ENCODE measurements at places on chromosomes 2 and 18.

GRCh38 chr18:54873884-54874255 is 45.6 kb downstream of the RAB27B start:
- DNase-seq: no peak

GRCh38 chr2:33531549-33532059 is 55.2 kb downstream of the RASGRP3 start:
- DNase-seq: no peak

- DNase-seq: no peak
Observed at GRCh38 chr2:241109210-241110088, 7.4 kb upstream of the MTERF4 start.

- no peak for DNase-seq
Observed at GRCh38 chr2:242056785-242057184, 187.3 kb downstream of the RTP5 start.

- no peak for DNase-seq
Observed at GRCh38 chr2:147469471-147469870, 375.4 kb upstream of the ACVR2A start.

DNA sequence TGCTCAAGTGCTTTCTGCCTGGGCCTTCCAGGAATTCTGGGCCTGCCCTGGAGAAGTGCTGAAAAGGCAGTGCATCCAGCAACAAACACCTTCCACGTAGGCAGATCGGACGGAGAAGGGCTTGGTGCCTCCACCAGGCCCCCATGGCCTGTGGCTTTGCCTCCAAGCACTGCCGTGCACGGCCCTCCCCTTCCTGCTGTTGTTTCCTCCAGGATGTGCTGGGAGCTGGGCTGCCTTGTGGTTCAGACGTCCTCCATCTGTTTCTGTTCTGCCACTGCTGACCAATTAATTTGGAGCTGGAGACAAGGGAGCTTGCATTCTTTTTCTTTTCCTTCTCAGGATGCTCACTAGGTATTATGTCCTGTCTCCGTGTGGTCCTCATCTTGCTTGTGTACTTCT is 197.0 kb downstream of the HRH4 start:
- DNase-seq: no peak

DNA sequence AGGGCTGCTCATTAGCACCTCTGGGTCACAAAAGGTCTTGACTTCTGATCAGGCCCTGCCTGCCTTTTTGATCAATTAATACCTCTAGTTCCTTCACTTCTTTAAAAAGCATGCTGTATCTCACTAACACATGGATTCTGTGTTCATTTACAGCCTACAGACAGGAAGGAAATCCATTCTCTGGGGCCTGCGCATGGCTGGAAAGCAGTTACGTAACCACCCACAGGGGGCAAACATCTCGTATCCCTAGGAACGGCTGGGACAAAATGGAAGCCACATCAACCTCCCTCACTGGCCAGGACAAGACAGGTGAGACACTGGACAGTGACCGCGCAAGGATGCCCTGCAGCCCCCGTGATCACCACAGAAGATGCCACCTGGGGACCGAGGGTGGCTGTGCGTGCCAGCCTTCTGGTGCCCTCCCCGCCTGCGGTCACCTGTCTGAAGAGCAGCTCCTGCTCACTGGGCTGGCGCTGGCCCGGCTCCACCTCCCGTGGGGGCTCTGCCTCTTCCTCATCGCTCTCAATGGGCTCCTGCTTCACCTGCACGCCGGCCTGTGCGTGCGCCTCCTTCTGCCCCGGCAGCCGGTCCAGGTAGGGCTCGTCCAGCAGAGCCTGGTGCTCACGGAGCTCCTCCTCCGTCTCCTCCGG is 266.9 kb downstream of the TWIST2 start:
- no peak for DNase-seq

- no peak for DNase-seq
Observed at GRCh38 chr2:181367906-181368435, 89.2 kb upstream of the ITGA4 start.

All from activated CD4-positive, alpha-beta T cell treated with anti-CD3 and anti-CD28 coated beads, Interleukin-2, Interleukin-6, amounts not matched to agents 100 ng/mL and 50 ng/mL, durations not matched to agents 16 hours and 8 hours (primary cell).